ENCODE measurements at places on chromosomes 13 and 19. TPM values are rescaled to one million over a fixed set of nuclear protein-coding genes. Genes with fewer than 3 reads are reported as not detected.

FAM216B gene
- total RNA-seq: not detected

FSTL3 gene
- 16.1 TPM for total RNA-seq

KLF5 gene
- total RNA-seq: 0.26 TPM

ZNF723 gene
- total RNA-seq: not detected

ANGPTL8 gene
- not detected for total RNA-seq

PCDH9 gene
- total RNA-seq: 56.1 TPM

IGFL1 gene
- not detected for total RNA-seq

SACS gene
- total RNA-seq: 72.9 TPM
